ENCODE measurements at places on chromosomes 5 and 9.
A peak's percentile ranks its signal among the peaks of the same experiment; 100 is the strongest.

DNA sequence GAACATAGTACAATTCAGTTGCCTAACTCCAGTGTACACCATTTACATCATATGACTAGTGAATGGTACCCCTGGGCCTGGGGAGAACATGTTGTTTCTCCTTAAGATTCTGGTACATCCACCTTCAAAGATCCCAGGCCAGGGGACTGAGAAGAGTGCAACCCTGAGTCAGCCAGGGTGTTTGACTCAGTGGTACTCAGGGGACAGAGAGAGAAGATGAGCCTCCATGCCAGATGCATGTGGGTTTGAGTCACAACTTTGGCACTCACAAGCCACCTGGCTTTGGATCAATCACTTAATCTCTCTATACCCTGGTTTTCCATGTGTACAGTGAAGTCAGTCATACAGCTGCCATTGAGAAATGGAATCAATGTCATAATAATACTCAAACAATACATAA lies 53.7 kb downstream of the MAP1B start:
- DNase-seq: peak; percentile 75

- DNase-seq: peak; percentile 24
Observed at GRCh38 chr5:56588636-56589480, 226.5 kb upstream of the MAP3K1 start.

GRCh38 chr9:101409079-101409477 lies 10.4 kb downstream of the ZNF189 start:
- peak; percentile 30 for DNase-seq

- DNase-seq: no peak
Observed at GRCh38 chr9:37992924-37993349, 76.1 kb downstream of the SHB start.

GRCh38 chr5:106648401-106648800 lies 1022.3 kb downstream of the EFNA5 start:
- no peak for DNase-seq

GRCh38 chr5:142003266-142003800 lies 9.5 kb downstream of the GNPDA1 start:
- DNase-seq: no peak

DNA sequence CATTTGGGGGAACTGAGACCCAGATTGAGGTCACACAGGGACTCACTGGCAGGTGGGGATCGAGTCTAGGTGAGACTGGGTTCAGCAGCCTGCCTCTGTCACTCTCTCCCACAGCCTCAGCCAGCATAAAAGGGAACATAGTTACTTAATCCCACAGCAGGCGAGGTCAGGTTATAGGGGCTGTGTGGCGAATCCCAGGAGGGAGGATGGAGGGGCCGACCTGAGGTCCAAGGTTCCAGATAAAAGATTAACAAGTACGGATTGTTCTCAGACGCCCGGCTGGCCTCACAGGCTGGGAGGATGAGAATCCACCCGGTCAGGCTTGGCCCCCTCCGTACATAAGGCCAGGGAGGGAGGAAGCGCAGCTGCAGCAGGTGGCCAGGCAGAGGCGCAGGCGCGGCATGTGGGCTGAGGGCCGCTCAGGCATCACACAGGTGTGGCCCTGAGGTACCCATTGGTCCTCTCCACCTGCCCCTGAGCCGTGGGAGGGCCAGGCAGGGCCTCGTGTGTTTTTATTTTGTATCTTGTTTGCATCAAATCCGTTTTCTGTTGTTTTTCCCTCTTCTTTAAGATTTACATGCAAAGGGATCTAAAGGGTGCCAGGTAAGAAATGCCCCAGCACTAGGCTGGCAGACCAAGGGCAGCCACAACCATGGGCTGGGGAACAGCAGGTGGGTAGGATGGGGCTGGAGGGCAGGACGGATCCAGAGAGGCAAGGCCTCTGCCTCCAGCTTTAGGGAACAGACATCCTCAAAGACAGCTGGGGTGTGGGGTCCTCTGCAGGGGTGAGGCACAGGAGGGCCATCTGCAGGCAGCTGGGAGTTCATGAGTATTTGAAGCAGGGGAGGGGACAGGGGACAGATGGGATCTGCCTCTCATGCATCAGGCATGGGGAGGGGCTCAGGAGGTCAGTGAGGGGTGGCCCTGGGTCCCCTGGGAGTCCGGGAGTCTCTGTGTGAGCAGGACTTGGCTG lies 3.6 kb downstream of the SUSD3 start:
- DNase-seq: no peak

DNA sequence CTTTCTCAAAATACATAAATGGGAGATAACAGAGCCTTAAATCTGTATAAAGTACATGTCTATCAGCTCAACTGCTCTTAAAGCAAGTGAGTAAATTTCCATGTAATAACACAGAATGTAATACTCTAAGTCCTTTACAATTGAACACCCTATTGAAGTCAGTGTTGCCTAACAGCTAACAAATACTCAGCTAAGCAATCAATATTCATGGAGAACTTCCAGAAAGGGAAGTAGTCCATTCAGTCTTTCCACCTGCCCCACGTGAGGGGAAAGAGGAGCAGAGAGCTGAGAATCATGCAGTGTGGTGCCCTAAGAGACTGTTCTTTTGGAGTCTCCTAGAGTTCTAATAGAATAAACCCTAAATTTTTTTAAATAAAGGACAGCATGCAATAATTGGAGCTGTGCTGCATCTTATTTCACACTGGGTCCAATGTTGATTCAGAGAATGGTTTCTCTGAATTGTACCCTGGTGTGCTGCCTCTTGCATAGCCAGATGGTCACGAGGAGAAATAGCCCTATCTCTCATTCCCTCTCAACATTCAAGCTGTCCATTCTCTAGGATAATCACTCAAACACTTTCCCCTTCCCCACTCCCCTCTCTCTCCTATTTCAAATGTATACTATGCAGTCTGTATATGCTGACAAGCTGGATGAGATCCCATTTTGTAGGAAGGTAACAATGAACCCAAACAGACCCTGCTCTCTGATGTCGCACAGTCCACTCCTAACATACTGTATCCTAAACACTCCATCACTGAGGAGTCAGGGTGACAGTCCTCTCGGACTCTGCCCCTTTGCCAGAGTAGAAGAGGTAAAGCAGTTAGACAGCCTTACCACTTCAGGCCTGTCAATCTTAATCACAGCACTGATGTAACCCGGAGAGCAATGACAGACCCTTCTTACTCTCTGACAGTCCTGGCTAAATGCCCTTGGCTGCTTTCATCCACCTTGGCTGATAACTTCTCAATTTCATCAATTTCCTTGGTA lies 134.8 kb downstream of the EPB41L4A start:
- no peak for DNase-seq

Measured in GM23248 (cell line).